Type B pancreatic cell (in vitro differentiated cells): ENCODE measurements at places on chromosomes 7 and 10.

- DNase-seq: no peak
Observed at GRCh38 chr10:114662646-114663217, 4.7 kb upstream of the ABLIM1 start.

- no peak for DNase-seq
Observed at GRCh38 chr7:105887569-105888189, 11.3 kb upstream of the ATXN7L1 start.

GRCh38 chr7:17441557-17441956 is 143.1 kb downstream of the AHR start:
- DNase-seq: no peak

DNA sequence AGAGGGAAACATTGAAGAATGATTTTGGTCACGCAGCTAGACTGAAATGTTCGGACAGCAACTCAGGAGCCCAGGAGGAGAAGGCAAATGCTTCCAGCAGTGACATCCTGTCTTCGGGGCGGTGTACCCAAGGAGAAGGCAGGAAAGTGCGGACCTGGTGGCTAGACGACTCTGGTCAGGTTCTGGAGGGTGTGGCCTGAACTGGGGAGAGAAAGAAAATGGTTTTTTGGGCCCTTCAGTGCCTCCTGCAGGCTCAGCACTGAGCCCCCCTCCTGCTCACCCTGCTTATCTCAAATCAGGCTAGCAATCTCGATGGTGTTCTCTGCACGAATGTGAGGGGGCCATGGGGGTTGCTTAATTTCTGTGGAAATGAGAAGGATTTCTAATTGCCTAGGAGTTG is 26.7 kb upstream of the TARP start:
- DNase-seq: no peak

DNA sequence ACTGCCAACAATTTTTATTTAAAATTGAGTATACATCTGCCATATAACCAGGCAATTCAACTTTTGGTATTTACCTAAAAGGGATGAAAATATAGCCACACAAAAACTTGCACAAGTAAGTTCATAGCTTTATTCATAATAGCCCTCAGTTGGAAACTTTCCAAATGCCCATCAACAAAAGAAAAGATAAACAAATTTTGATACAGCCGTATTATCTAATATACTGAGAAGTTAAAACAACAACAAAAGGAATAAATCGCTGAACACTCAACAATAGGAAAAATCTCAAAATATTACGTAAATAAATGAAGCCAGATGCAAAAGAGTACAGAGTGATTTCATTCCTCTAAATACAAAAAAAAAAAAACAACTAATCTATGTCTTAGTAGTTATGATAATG is 399.2 kb upstream of the SEMA3D start:
- DNase-seq: no peak

DNA sequence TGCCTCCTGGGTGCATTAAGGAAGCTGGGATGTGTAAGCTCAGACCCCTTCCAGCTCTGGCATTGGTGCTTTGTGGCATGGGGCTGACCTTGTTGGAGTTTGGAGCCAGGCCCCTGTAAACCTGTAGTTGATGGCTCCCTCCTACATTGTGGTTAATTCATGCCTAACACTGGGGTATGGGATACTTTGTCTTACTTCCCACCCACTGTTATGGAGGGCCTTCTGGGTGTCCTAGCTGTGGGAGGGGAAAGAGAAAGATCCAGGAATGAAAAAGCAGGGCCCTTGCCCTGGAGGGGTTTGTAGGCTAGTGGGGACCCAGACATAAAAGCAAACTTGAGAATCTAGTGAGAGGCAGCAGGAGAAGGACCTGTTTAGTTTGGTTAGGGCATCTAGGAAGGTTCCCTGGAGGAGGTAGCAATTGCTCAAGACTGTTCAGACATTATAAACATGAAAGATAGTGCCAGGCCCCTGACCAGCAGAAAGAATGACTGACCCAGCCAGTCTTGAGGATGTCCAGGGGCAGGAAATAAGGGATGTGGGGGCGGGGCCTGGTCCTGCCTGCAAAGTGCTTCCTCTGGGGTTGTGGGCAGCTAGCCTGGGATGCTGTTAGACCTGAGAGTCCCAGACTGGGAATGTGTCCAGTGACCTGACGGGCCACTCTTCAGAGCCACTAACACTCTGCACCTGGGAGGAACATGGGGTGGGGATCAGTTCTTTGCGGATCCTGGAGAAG is 6.6 kb downstream of the ADAMTS14 start:
- DNase-seq: no peak

GRCh38 chr10:12800302-12800701 is 201.2 kb downstream of the CCDC3 start:
- no peak for DNase-seq
